ENCODE measurements at places on chromosomes 7 and 10.
A peak's percentile ranks its signal among the peaks of the same experiment; 100 is the strongest.

DNA sequence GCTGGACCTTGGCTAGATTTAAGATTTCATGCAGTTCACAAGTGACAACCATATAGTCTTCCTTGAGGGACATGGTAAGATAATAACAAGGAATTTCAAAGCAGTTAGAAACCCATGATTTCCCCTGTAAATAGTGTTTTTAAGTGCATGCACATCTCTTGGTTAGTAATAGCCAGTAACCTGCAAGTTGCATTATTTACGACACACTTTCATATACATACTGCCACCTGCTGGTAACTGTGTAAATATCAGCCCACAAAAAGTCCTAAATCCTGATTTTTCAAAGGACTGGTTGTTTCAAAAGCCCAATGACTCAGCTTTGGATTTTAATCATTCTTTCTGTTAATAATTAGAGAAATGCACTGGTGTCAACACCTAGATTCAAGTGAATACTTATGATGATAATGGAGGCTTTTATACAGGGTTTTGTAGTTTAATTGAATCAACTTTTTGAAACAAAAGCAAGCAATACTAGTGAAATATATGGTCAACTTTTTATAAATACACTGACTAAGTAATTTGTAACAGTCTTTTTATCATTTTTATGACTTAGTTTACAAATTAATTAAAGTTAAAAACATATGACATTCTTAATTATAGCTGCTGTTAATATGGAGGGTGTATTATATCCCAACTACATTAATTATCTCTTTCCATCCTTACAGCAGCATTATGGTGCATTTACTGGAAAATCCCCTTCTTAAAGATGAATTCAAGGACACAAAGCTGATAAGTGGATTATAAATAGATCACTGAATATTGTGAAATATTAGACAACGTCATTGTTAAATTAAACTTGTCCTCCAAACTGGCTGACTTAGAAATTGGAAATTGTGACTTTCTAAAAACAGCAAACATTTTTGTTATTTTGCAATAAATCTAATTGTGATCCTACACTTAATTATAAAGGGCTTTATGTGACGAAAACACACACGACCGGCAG is 367.7 kb upstream of the SEMA3D start:
- DNase-seq, result peak; percentile 6

GRCh38 chr10:131817866-131818509 is 82.8 kb upstream of the PPP2R2D start:
- no peak for DNase-seq

DNA sequence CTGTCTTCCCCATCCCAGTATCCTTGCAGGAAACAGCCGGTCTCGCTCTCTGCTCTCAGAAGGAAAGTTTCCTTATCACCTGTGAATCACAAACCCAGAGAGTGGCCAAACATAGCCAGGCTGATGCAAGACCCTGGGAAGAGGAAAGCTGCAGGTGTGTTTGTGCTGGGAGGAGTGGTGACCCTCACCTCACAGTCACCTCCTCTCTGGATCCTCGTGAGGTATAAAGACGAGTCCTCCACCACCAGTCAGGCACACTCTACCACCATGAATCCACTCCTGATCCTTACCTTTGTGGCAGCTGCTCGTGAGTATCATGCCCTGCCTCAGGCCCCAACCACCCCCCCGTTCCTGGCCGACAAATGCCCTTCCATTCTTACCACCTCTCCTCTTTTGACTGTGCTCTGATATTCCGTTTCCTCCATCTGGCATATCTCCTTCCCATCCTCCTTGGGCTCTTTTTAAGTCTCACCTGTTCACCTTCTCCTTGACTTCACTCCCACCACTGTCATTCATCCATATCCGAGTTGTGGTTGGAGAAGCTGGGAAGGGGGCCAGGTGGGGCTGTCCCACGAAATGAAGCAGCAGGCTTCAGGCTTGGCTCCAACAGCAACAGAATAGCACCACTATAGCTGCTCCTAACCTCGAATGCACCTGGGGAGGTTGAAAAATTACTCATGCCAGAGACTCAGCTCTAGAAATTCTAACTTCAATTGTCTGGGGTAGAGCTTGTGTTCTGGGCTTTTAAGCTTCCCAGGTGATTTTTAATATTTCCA is at the start of gene PRSS1:
Gene PRSS1, plus strand, starts transcription at position 255 of the 776 bp plus-strand sequence. Its CDS starts 13 bp downstream, at position 268.
- no peak for DNase-seq

- DNase-seq, result no peak
These were observed 302.8 kb downstream of the PTPRN2 start for GRCh38 chr7:158284617-158285382.

- DNase-seq, result no peak
These were observed 44.9 kb downstream of the FAS start for GRCh38 chr10:89035461-89035860.

DNA sequence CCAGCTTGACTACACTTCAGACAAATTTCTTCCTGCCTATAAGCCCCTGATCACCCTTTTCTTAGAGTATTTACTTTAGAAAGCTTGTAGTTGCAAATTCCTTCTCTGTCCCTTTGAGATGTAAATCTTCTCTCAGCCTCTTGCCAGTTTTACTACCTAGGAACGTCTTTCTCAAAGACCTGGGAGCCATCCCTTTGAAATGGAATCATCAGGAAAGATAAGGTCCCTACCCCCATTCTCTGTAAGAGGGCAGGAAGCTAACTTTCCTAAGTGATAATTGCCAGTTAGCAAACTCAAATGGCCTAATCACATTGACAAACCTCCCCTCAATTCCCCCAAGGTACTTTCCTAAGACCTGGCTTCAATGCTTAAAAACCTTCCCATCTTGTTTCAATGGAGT is 304.5 kb downstream of the MDFIC start:
- no peak for DNase-seq

GRCh38 chr10:10788761-10789160 is 228.9 kb upstream of the CELF2 start:
- no peak for DNase-seq

DNA sequence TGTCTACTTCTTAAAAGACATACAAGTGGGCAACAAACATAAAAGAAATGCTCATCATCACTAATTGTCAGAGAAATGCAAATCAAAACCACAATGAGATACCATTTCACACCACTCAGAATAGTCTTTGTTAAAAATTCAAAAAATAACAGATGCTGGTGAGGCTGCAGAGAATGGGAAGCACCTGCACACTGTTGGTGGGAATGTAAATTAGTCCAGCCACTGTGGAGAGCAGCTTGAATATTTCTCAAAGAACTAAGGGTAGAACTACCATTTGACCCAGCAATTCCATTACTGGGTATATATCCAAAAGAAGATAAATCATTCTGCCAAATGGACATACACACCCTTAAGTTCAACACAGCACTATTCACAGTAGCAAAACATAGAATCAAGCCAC is 61.8 kb upstream of the STEAP1 start:
- DNase-seq, result no peak

DNA sequence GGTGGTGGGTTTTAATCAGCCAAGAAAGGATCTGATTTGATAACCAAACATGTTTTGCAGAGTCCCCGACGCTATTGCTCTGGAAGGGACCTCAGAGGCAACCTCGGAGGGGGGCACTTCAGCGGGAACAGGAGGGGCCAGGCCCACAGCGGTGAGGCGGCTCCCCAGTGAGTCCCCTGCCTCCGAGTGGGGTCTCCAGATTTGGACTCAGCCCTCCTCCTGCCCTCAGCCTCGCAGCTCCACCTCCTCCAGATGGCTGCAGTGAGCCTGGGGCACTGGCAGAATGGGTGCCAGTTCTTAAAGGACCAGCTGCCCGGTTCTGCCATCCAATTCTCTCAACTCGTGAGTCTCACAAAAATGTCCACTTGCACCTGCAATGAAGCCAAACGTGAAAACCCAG is 61.0 kb upstream of the NANOS1 start:
- no peak for DNase-seq

DNA sequence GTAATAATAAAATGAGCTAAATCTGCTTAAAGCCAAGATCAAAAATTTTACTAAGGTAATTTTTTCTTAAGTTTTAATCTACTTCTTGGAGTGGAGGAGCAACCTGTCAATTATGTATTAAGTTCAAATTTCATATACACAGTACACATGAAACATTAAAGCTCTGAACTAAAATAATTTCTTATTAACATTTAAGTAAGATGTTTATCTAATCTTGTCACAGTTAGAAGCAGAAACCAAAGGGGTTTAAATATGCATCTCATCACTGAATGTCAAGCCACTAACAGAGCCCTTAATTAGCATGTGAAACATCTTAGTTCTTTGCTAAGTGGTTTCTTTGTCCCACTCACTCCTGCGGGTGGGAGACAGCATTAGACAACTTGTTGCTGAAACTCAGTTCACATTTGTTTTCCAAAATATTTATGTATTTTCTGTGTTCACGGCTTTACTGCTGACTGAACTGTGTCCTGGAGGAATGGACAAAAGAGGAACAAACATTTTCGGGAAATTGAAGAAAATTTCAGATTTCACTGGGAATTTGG is 130.9 kb upstream of the MBL2 start:
- no peak for DNase-seq

- no peak for DNase-seq
These were observed 84.1 kb upstream of the PRR15 start for GRCh38 chr7:29479301-29480200.

- no peak for DNase-seq
These were observed 1.8 kb downstream of the GNG11 start for GRCh38 chr7:93923296-93923695.

DNA sequence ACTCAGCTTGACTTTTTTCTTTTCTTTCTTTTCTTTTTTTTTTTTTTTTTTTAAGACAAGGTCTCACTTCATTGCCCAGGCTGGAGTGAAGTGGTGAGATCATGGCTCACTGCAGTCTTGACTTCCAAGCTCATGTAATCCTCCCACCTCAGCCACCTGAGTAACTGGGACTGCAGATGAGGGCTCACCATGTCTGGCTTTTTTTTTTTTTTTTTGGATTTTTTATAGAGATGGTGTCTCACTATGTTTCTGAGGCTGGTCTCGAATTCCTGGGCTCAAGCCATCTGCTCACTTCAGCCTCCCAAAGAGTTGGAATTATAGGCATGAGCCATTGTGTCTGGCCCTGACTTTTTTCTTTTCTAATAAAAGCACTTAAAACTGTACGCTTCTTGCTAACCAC is 358.2 kb upstream of the IGFBP3 start:
- no peak for DNase-seq

DNA sequence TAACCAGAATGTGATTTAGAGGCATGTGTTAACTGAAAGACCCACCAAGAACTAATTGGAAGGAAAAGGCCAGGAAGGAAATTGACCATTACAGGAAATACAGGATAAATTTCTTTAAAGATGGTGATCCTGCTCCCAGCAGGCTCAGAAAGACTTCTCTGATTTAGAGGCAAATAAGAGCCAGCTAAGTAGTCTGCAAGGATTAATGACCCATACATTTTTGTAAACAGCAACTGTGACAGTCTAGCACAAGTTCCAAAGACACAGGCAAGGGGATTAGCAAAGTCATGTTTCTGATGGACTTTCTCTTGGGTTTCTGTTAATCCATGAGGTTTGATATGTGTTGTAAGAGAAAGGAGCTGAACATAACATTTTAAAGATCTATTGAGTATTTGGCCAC is 425.0 kb downstream of the HTR7 start:
- no peak for DNase-seq

GRCh38 chr10:26804418-26805393 is 56.1 kb downstream of the ABI1 start:
- no peak for DNase-seq

GRCh38 chr10:102814873-102815661 is 22.1 kb downstream of the CYP17A1 start:
- no peak for DNase-seq

DNA sequence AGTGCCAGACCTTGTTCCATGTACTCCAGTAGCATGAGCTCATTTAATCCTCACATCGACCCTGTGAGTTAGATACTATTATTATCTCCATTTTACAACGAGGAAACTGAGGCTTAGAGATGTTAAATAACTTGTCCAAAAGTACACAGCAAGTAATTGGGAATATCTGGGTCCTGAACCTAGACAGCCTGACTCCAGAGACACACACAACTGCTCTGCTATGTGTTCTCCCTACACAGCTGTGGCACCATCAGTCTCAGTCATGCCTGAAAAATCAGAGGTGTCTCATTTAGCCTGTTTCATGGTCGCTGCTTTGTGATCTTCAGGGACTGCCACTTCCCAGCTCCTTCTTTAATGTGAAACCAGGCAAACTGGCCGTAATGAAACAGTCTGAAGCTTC is 56.5 kb downstream of the COL1A2 start:
- no peak for DNase-seq

DNA sequence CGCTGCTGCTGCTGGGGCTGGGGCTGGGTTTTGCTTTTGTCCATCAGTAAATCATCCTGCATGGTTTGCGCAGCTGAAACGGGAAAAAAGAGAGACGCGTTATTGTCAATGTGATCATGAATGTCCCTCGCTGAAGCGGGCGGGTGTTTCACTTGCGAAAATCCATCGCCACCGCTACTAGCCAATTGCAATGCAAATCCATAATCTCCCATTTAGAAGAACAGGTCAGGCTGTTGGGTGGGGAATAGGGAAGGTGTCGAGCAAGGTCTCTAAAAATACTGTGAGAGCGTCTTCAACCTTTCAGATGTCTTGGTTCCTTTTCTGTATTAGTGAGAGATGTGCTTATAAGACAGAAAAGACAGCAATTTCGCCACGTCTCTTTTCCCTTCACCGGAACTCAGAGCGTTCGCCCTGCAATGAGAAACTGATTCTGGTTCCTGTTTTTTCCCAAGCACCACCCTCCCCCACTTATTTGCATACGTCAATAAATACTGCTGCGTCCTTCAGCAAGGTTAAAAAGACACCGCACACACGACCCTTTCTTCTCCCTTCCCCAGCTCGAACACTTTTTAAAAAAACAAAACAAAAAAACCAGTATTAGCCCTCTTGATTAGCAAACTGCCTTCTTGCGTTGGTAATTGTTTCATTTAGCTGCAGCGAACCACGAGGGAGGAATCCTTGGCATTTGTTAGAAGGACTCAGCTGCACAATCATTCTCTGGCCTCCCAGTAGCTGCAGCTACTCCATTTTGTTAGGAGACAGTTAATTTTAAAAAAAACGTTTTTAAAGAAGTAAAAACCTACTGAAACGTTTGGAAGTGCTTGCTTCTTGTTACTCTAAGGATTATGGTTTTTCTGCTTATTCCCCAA is 50.4 kb downstream of the CPEB3 start:
- DNase-seq, result peak; percentile 47

DNA sequence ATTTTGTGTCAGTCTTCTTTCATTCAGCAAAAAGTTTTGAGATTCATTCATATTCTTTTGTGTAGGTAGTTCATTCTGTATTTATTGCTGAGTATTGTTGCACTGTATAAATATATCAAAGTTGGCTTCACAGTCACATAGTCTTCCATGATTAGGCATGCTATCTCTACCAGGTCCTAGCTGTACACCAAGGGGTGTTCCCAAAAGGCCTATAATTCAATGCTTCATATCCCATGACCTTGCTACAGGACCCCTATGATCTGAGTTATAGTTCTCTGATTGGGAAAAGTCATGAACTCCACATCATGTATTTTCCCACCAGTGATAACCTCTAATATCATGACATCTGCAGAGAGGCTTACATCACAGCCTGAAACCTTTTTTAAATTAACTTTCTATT is 47.3 kb upstream of the MAGI2 start:
- no peak for DNase-seq

- no peak for DNase-seq
These were observed 33.2 kb downstream of the SPAM1 start for GRCh38 chr7:123958186-123958703.

GRCh38 chr10:17756557-17757217 is 4.7 kb downstream of the TMEM236 start:
- DNase-seq, result no peak

- DNase-seq, result no peak
These were observed 78.9 kb downstream of the ZRANB1 start for GRCh38 chr10:125020871-125021270.

- DNase-seq, result peak; percentile 14
These were observed 87.1 kb downstream of the SLC16A9 start for GRCh38 chr10:59622320-59623132.
